ENCODE measurements at places on chromosomes 1 and 21. TPM values are rescaled to one million over a fixed set of nuclear protein-coding genes. Genes with fewer than 3 reads are reported as not detected.

- peaks cover 13% of the 10 kb centered on the region for H3K27me3 ChIP-seq
- DNase-seq = no peak
- no peaks in the 10 kb centered on the region for H3K36me3 ChIP-seq
Measured at GRCh38 chr1:118188411-118188810, 3.4 kb upstream of the SPAG17 start.

The AVPR1B gene
- total RNA-seq = 0.22 TPM

The S100A2 gene
- 373 TPM for total RNA-seq

The TMEM82 gene
- total RNA-seq = not detected

The RGS13 gene
- total RNA-seq = 0.22 TPM
